Skin of body (tissue), 3 donors: ENCODE measurements at places on chromosomes 7 and 10.

GRCh38 chr7:27179503-27180430 lies 5.3 kb downstream of the HOXA11 start:
- peak; percentile 84 for DNase-seq

DNA sequence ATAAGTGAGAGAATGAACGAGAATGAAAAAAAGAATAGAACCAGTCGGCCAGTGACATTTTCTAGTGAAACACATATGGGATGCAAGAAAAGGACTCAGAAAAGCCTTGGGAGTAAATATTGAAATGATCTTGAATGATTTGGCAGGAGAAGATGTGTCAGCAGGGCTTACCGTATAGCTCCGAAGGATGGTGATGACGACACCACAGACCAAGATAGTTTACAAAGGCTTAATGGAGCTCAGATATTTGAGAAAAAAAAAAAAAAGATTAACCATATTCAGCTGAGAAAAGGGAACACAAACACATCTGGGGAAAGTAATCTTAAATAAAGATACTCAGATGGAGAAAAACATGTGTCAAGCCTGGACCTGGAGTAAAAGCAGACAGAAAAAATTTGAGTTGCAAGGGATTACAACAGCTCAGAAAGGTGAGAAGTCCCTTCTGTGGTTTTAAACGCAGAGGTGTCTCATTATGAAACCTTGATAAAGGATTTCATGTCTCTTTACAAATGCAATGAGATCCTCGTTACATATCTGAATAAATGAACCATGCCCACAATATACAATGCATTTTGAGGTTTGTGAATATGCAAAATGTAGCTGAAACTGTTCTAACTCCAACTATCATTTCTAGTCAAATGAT lies 36.0 kb downstream of the DNAJB9 start:
- no peak for DNase-seq

DNA sequence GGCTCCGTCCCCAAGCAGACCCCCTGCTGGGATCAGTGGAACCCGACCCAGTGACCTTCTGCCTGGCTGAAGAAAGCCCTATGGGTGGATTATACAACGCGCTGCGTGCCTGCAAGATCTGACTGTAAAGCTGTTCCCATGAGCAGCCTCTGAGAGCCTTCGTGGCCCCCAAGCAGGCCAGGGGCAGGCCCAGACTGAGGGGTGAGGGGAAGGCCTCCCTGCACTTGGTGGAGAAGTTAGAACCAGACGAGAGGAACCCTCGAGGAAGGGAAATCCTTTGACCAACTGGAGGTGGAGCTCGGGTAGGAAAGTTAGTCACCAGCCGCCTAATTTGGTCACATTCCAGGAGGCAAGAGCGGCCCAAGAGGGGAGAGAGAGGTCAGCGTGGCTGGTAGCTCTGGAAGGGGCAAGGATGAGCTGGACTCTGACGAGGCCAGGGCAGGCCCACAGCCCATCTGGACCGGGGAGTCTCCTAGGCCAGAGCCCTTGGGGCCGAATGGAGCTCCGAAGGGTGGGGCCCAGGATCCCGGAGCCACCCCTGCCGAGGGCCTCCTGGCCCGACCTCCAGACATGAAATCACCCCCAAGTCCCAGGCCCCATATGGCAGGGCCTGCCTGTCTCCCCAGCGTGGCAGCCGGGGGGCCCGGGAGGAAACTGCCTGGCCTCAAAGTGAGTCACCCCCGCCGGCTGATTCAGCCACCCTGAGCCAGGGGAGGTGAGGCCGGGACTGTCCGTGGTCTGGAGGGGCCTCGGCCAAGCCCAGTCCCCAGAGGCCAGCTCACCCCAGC lies 23.3 kb upstream of the PDGFA start:
- DNase-seq = peak; percentile 8

GRCh38 chr7:1939434-1940401 lies 269.6 kb downstream of the ELFN1 start:
- DNase-seq = no peak

DNA sequence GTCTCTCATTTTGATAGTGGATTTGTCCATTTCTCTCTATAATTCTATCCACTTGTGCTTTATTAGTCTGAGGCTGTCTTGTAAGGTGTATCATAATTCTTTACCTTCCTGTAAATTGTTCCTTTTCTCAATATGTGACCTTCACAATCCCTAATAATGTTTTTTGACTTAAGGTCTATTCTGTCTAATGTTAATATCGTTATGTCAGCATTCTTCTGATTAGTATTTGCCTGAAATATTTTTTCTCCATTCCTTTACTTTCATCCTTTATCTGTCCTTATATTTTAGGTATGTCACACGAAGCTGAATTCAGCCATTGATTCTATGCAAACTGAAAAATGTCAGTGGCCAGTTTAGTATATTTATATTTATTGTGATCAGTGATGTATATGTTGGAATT lies 99.8 kb downstream of the HBP1 start:
- DNase-seq = no peak

DNA sequence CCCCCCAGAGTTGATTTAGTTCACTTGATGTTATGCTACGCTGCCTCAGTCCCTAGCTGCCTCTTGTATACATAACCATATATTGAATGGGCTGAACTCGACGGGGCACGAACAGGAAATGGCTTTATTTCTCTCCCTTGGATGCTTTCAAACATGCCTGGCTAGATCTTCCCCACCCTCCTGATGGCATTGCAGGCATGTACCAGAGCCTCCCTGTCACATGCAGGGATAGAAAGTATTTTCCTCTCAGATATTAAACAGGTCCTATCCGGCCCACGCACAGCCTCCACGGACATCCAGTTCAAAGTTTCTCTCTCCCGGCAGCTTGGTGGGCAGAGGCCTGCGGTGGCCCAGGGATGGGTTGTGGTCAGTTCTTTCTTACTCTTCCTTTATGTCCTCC lies 422.1 kb downstream of the RPS24 start:
- DNase-seq = no peak

DNA sequence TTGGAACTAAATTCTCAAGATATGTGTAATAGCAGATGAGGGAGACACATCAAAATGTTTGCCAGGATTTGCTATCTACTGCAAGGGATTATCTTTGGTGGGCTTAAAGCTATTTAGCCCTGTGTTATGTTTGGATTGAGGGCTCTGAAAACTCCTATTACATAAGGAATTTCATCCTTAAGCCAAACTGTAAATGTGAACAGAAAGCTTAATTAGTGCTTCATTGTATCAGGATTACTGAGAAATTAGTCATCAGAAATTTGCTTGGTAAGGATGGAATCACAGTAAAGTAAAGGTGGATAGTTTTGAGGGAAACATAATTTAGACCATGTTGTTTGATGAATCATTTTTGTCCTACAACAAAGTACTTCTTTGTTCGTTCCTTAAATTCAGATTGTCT lies 8.3 kb downstream of the ANKRD7 start:
- no peak for DNase-seq

- DNase-seq = no peak
These were observed 387.0 kb downstream of the GRID1 start for GRCh38 chr10:85979598-85979997.

DNA sequence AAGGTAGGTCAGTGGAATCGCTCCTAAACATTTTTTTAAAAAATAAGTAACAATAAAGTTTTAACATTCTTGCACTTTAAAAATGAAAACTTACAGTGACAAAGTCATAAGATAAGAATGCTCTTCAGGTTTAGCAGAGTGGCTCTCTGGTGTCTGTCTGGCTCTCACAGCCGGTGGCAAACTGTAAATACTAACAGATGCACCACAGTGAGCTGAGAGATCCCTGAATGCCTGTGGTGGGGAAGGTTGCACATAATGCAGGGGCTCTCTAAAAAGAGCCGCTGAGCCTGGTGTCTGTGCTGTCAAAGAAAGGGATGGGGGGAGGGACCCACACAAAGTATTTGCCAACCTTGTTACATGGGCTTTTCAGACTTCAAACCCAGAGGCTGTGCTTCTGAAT lies 498.3 kb downstream of the CCSER2 start:
- DNase-seq = no peak

- no peak for DNase-seq
These were observed 132.9 kb downstream of the MBL2 start for GRCh38 chr10:52639652-52640051.

DNA sequence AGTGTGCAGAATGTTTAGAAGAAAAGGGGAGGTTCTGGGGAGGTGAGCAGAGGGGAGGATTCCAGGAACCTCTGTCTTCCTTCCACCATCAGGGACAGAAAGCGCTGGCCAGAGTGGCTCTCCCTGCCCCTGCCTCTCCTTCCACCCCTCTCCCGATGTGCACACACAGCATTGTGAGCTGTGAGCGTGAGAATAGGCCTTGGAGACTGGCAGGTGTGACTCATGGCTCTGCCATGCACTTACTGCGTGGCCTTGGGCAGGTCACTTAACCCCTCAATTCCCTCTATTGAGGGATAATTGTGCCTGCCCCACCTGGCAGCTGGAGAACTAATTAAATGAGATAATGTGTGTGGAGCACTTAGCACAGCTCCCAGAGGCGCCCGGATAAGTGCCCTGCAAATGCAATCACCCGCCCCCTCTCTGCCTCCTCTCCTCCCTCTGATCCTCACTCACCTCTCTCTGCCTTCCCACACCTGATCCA lies 115.4 kb downstream of the ZMIZ1 start:
- DNase-seq = no peak

DNA sequence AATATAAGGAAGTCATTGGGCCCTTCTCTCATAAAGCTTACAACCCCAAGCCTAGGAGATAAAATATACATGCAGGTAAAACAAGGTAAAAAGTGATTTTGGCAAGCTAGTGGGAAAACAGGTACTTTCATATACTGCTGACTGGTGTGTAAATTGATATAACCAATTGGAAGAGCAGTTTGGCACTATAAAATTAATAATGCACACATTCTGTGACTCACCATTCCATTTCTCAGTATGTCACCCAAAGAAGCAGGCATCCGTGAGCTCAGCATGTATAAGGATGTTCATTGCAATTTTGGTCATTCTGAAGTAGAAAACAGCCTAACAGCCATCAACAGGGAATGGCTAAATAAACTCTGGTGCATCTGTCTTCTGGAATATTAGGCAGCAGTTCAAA lies 2.9 kb downstream of the MACROH2A2 start:
- no peak for DNase-seq

GRCh38 chr10:3028441-3028840 lies 38.9 kb upstream of the PFKP start:
- DNase-seq = no peak

DNA sequence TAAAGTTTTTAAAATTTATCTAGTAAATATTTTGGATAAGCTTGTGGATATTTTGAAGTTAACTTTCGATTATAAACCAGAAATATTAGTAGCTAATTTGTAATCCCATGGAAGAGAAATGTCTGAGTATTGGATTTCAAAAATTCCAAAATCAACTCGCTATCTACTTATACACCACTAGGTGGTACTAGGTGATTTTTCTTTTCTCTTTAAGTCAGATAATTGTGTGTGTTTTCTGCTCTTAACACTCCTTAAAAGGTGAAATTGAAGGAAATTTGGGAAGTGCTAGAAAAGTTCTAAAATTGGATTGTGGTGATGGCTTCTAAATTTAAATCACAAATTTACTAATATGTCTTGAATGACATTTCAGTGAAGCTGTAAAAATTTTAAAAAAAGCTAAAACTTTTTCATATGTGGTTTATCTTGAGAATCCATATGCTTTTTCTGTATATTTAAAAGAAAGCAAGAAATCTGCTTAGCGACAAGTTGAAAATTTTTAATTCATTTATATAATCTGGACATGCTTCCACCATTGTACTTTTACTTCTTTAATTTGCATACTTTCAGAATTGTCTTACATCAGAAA lies 90.2 kb downstream of the IPMK start:
- DNase-seq = peak; percentile 5

- peak; percentile 93 for DNase-seq
These were observed 43.8 kb downstream of the JAKMIP3 start for GRCh38 chr10:132109341-132110110.

DNA sequence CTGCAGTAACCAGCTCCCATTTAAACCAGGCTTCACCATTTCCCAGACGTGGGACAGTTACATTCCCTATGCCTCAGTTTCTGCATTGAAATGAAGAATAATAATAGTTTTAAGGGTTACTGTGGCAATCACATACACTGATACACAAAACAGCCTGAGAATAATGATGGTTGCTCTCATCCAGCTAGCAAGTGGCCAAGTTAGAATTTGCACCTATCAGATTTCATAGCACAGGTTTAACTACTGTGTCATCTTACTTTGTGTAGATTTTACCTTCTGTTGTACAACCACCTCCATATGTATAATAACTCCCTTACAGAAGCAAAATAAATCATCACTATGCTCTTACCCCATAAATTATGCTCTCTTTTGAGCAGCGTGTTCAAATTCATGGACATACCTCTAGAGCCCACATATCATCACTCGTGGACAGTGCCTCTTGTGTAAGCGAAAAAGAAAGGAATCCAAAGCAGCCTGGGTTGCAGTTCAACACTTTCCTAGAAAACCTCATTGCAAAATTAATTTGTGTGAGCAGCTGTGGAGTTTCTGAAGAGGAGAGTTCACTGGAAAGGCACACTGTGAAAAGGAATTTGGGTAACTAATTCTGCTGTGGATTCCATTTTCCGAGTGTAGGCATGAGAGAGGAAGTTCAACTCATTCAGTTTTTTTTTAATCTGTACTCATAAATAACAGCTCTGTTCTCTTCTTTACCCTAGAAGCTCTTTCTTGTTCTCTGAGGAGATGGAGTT lies 492.5 kb downstream of the ARL4A start:
- no peak for DNase-seq

DNA sequence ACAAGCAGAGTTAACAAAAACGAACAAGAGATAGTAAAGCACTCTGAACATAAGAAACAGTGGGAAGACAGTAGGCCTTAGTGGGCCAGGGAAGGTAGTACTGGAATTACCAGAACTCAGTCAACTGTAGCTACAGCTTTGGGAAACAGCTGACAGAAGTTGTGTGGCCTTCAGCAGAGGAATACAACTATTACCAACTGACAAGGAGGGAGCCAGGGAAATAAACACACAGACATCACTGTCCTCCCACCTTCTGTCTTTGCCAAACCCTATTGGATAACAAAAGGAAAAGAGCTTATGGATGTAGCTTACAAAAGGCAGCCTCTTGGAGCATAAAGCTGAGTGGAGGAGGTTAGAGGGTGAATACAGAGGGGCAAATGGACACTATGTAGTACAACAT lies 15.4 kb downstream of the MICU1 start:
- DNase-seq = no peak

- DNase-seq = no peak
These were observed 6.3 kb downstream of the COL28A1 start for GRCh38 chr7:7529328-7529727.

GRCh38 chr10:69801094-69801433 lies 642 bp upstream of the COL13A1 start:
- DNase-seq = no peak

GRCh38 chr10:87523731-87524130 lies 19.0 kb downstream of the MINPP1 start:
- no peak for DNase-seq

DNA sequence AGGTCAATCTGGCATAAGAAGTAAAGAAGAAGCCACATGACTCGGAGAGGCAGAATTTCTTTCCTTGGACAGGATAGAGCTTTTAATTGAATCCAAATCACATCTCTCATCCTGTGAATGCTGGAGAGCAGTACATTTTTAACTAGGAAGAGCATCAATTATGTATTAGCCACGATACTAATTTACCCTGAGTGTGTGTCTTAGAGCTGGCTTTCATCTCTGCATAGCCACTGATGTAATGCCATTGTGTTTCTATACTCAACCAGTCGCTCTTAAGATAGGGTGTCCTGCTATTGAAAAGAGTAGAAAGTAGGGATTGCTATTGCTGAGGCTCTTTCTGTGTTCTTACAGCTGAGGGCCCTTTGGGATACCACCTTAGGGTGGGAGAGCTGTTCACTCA lies 280.3 kb downstream of the AUTS2 start:
- DNase-seq = no peak
